ENCODE measurements at places on chromosomes 1 and 21.

GRCh38 chr21:36125512-36126207 lies 9.2 kb upstream of the CBR3 start:
- peak; percentile 44 for DNase-seq

GRCh38 chr1:236480758-236481436 lies 42.9 kb upstream of the LGALS8 start:
- DNase-seq, result no peak

DNA sequence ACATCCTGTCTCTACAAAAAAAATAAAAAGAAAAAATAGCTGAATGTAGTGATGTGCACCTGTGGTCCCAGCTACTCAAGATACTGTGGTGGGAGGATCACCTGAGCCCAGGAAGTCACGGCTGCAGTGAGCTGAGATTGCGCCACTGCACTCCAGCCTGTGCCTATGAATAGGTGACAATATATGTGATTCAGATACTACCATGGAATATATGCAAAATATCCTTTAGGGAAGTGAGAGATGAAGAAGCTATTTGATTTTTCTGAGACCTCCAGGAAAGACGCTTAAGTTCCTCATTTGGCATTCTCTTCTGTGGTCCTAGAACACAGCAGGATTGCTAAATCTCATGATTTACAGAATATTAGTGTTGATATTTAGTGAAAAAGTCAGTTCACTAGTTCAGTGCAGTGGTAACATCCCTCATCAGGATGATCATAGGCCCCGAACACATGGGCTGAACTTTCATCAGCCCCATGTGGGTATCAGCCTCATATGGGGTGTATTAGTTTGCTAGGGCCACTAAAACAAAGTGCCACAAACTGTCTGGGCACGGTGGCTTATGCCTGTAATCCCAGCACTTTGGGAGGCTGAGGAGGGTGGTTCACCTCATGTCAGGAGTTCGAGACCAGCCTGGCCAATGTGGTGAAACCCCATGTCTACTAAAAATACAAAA lies 6.0 kb upstream of the VASH2 start:
- no peak for DNase-seq

DNA sequence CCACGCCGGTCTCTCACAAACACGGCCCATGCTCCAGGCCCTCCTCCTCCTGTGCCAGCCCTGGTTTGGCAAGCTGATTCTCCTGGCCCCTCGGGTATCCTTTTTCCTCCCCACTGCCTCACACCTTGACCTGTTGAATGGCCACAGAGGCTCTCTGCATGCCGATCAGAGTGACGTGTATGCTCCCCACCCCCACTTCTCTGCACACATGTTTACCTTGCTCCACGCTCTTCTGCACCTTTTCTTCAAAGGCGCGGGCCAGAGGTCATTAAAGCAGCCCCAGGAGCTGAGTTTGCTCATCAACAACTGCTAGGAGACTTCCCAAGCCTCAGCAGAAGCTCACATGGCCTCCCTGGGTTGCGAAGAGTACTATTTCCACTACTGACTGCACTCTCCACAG lies 139.3 kb upstream of the EDN2 start:
- DNase-seq, result no peak

- no peak for DNase-seq
Measured at GRCh38 chr1:201377611-201378092, at the start of gene TNNT2. TSS of gene TNNT2 (minus strand) at chr1:201377680. CDS start at chr1:201373254, 4,426 bp downstream.

DNA sequence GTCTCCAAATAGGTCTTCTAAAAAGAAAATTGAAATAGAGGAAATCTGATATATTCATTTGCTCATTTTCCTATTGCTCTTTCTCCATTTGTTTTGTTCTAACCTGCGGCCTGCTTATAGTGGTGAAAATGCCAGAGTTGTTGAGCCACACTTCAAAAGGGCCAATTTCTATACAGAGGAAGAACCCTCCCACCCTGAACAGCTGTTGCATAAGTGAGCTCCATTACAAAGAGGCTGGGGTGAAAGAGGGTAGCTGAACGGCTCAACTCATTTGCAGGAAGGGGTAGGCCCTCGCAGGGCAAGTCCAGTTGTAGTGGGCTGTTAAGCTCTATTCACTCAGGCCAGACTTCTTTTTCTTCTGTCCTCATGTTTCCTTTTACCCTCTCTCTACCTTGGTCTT lies 8.8 kb downstream of the ADCY10 start:
- no peak for DNase-seq

DNA sequence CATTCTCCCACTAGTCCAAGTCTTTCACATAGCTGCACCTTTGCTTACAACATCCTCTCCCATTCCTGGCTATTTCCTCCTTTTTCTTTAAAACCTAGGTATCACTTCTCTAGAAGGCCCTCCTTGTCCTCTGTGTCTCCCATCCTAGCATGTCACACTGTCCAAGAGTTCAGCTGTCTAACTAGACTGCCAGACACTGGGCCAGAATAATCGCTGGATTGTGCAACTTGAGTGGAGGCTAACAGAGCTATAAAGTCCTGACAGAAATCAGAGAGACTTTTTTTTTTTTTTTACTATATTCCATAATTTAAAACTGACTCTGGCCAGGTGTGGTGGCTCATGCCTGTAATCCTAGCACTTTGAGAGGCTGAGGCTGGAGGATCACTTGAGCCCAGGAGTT lies 4.2 kb upstream of the ANGPTL7 start:
- no peak for DNase-seq

GRCh38 chr1:56437959-56438358 lies 141.4 kb downstream of the PLPP3 start:
- DNase-seq, result peak; percentile 41

DNA sequence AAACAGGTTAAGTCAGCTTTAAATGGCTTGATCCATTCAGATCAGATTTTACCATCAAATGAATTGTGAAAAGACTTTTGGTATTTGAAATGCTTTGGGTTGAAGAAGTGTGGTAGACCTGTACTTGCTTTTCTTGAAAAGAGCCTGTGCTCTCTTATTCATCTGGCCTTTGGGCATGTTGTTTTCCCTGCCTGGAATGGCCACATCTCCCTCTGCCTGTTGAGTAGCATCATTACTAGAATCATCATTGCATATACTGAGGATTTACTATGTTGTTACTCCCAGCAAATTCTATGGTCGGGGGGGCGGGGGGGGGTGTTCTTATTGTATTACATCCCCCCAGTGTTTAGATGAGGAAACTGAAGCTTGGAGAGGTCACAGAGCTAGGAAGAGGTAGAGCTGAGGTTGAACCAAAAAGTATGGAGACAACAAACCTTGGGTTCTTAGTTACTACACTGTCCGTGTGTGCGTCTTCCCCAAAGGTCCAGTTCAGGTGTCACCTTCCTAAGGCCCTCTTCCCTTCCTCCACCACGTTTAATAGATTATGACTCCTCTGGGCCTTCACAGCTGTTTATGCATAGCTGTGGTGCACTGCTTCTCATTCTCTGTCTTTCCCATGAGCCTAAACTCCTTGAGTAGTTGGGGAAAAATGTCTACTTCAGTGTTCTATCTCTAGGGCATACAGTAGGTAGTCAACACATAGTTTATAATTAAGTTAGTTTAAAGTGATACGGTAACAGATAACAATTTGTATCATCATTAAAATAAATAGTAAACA lies 246.4 kb upstream of the HOOK1 start:
- DNase-seq, result peak; percentile 18

DNA sequence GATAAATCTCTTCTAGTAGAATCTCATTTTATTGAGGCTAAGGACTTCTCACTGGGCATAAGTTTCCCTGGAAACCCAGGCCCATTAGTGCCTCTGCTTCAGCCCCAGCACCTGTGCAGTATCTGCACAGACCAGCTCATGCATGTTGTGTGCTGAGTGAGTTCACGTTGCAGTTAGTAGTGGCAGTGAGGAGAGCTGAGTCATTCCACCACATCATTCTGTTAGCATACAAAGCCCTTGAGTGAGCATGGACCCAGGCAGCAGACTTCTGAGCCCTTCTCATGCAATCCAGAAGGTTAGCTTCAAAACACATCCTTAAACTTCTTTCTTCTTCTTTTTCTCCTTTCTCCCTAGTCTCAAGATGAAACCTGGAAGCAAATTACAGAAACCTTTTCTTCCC lies 45.8 kb upstream of the NTPCR start:
- DNase-seq, result peak; percentile 22

GRCh38 chr1:3063379-3064295 lies 5.4 kb upstream of the PRDM16 start:
- DNase-seq, result no peak

DNA sequence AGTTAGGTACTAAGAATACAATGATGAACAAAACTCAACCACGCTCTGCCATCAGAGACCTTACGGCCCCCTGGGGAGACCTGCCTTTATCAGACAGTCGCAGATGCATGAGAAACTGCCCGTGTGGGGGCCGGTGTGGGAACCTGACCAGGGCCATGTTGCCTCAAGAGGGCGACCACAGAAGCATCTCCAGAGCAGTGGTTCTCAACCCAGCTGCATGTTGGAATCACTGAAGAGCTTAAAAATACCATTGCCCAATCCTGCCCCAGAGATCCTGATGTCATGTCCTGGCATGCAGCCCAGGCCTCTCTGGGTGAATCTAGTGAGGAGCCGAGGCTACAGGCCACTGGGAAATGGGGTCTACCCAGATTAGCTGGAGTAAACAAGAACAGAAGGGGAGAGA lies 108.7 kb downstream of the PRDM2 start:
- DNase-seq, result peak; percentile 44

GRCh38 chr1:17438318-17439249 lies 893 bp downstream of the RCC2 start:
- DNase-seq, result peak; percentile 67

DNA sequence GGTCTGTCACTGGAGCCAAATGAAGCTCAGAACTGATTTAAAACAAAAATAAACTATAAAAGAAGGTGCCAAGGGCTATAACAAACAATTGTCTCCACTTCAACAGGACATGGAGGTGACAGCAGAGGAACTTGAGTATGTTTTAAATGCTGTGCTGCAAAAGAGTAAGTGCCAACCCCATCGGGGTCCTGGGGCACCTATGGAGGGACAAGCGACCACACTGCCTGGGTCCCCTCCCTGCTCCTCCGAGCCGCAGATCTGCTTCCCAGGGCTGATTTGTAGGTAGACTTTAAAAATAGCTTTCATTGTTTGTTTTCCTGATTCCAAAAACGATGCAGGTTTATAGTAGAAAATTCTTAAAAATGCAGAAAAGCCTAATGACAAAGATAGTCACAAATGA lies 42.8 kb downstream of the CAPN9 start:
- no peak for DNase-seq

- no peak for DNase-seq
Measured at GRCh38 chr1:29591601-29592260, 355.4 kb downstream of the PTPRU start.

DNA sequence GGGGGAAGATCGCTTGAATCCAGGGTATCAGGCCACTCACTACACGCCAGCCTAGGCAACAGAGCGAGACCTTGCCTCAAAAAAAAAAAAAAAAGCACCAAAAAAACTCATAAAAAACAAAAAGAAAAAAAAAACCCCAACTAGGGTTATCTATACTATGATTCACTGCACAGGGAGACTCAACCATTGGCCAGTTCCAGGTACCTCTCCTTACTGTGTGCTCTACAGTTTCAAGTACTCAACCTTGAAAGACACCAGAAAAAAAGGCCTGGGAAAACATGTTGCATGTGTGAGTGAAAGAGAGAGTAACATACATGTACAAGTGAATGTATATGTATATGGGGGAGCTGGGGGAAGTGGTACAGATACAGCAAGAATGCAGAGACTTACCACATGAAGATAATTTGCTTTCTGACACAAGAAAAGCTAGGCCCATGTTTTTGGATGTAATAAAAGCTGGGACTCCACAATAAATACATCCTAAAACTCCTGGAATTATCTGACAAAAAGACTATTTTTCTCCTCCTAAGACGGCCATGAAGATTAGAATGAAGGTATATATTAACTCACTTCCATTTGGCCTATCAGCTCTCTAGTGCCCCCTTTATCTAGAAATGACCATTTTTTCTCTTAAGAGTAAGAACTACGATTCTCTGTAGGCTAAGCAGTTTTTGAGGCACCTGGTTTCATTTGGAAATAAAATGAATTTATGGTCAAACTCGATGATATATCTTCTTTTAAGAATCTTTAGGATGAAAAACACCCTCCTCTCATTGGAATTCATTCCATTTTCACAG lies 52.2 kb downstream of the SLC27A3 start:
- DNase-seq, result no peak

- DNase-seq, result no peak
Measured at GRCh38 chr1:177976596-177976995, 6.7 kb upstream of the SEC16B start.

GRCh38 chr1:26541816-26542711 lies 12.5 kb downstream of the RPS6KA1 start:
- DNase-seq, result peak; percentile 41

- no peak for DNase-seq
Measured at GRCh38 chr1:155527677-155528076, 34.9 kb downstream of the ASH1L start.

- no peak for DNase-seq
Measured at GRCh38 chr1:1537626-1538250, 2.7 kb downstream of the TMEM240 start.

DNA sequence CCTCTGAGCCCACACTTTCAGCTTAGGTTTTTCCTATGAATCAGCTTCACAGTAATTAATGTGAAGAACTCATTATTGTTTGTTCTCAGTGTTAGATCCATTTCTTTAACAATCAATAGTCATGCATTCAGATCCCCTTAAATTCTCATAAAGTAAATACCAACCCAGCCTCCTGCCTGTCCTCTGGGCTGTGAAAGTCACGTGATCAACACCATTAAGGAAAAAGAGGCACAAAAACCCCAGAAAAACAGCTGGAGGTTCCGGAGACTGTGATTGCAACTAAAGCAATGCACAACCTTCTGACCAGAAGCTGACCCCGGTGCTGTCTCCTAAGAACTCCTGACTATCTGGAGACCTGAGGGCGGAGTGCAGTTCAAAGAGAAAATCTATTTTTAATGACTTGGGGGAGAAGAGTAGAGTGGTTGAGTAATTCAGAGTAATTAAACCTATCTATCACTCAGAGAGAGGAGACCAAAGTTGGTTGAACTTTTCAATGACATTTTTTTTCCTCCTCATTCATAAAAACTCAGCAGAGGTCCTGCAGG lies 132.5 kb downstream of the PLXNA2 start:
- DNase-seq, result no peak

DNA sequence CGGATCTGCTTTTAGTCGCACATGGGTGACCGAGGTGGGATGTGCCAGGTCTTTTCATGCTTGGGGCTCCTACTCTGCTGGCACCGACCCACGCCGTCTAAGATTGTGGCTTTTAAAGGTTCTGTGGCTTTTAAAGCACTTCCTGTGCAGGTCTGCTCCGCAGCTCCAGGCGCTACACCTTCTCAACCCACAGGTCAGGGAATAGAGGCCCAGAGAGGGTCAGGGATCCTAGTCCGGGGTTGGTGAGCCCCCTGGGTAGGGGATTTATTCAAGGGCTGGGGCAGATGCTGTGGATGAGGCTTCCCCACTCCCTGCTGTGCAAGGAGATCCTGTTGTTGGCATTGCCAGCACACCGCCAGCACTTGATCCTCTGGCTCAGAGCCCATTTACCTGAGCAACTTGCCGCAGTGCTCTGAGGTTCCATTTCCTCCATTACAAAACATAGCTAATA lies 212.8 kb upstream of the RAB4A start:
- DNase-seq, result no peak

GRCh38 chr1:150149271-150150132 lies at the start of gene PLEKHO1:
TSS of gene PLEKHO1 (plus strand) at chr1:150149916. CDS start at chr1:150150258, 342 bp downstream.
- peak; percentile 89 for DNase-seq

GRCh38 chr1:53582211-53583020 lies 123.2 kb downstream of the DMRTB1 start:
- DNase-seq, result no peak
